Choroid plexus epithelial cell (primary cell): ENCODE measurements at places on chromosomes 16 and 17.

DNA sequence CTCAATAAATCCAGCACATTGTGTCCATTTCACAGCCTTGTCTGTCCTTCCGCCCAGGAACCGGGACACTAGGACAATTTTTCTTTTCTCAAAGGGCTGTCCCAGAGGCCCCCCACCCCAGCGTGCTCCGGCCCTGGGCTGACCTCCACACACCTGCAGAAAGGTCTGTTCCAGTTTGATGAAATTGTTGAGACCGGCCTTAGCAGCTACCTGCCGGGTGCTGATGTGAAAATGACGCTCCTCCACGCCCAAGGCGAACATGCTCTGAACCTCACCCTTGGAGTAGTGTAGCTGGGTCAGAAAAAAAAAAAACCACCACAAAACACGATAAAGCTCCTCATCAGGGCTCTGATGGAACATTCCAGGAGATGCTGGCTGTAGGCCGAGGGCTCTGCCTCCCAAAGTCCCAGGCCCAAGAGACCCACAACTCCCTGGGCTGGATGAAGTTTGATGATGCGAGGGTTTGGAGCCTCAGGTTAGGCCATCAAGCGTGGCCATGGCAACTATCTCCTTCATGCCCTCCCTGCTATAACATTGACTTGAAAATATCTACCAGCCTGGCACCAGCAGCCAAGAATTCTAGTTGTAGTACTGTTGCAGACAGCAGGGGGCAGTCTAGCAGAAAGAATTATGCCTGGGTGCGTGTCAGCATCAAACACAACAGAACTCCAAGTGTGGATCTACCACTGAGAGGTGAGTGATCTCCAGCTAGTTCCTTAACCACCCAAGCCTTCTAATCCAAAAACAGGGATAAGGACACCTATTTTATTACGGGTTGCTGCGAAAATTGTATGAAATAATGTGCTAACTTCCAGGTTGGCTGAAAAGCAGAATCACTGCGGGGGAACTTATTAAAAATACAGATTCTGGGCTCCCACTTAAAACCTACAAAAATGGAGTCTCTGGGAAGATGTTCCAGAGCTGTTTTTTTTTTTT lies 62.1 kb downstream of the RMI2 start:
- peak; percentile 89 for DNase-seq

DNA sequence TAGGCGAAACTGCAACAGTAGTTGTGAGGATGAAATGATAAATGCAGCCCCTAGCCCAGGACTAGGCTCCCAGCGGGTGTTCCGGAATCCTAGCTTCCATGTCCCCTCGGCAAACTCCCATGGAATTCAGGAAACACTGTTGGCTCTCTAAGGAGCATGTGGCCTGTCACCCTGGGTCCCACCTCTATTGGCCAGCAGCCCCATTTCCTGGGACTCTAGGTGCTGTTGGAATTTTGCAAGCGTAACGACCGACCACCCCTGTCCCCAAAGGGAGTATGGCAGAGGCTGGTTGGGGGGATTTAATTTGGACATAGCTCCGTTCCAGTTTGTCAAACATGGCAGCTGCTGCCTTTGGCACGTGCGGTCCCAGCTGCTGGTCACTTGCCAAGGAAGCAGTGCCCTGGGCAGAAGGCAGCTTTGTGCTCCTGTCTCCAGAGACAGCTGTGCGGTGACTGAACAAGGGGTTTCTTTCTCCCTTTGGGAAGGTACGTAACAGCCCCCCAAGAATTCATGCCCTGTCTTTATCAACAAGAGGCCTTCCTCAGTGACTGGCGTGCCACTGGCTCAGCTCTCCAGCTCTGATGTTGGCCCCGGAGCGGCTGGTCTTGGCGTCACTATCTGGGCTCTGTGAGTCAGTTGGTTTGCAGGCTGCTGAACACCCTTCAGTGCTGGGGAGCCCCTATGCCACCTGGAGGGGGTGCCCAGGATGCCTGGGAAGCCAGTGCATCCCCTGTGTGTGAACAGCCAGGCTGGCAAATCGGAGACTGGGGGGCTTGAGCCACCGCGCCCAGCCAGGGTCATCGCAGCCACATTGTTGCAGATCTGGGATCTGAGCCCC lies 235.2 kb upstream of the TNRC6C start:
- no peak for DNase-seq

DNA sequence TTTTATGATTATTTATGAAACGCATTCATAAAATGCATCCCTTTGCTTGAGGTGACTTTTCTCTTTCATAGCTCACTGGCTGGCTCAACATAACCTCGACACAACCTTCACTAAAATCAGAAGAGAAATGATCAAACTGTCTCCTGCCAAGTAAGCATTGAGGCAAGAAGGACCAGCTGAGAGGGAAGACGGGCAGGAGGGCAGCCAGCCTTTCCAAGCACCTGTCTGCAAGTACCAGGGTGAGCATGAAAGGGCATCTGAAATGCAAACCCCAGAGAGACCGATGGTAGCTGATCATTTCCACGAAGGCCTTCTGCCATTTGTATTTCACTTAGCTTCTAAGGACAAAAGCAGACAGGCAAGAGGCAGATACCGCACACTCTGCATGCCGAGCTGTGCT lies 52.1 kb upstream of the RPH3AL start:
- DNase-seq = peak; percentile 5

GRCh38 chr17:77410470-77410869 lies 269.7 kb downstream of the SEC14L1 start:
- DNase-seq = no peak

DNA sequence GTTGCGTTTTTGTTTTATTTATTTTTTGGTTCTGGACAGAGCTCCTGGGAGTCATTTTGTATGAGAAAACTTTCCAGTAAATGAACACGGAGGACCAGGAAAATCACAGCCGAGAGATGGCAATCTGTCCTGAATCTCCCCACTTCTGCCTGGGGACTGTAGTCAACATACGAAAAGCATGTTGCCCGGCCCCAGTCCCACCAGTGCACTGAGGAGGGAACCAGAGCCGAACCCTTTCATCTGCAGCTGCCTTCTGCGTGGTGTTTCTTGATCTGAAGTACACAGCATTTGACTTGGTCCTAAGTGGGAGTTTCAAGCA lies 18.9 kb downstream of the SNX11 start:
- no peak for DNase-seq

- peak; percentile 88 for DNase-seq
Observed at GRCh38 chr17:21511363-21512195, 135.4 kb downstream of the KCNJ12 start.

DNA sequence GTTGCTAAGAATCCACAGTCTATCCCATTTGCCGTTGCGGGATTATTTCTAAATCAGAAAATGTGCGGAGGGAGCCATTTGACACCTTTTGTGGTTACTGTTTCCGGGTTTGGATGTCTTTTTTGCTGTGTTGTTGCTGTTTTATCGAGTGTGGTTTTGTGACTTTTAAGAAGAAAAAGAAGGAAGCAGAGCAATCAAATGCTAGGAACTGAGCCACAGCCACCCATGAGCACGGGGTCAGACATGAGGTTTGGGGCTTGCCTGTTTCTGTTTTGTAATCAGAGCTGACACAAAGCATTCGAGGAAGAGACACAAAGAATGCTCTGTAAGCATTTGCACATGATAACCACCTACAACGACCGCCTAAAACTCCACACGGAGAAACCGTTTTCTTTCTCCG lies 53.1 kb upstream of the CHMP6 start:
- peak; percentile 72 for DNase-seq

DNA sequence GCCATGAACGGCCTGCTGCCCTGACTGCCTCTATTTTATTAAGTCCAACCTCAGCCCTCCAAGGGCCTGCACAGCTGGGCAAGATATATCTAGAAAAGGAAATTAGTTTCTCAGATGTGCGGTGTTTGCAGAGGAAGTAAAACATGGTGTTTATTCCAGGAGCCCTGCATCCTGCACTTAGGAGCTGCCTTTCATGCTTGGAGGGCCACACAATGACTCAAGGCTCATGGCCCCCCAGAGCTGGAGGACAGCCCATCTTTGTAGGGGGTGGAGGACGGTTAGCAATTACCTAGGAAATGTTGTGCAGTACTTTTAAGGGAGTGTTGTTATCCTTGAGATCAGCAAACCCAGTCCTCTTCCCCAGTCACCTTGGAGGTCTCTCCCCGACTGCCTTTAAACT lies 80.5 kb downstream of the COPRS start:
- DNase-seq = no peak

DNA sequence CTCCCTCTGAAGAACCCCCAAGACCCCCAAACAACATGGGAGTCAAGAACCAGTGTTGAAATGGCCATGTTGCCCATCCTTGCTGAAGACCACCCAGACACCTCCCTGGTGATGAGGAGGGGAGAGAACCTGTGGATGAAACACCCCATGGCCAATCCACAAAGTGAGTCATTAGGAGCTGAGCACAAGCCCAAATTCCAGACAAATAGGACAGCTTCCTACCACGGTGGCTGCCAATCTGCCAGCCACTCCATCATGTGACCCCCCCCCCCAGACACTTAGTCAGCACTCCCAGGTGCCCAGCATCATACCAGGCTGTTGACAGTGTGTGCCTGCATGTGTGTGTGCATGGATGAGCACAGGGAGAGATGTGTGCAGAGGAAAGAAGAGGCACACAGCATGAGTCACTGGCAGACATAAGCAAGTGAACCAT lies 26.4 kb upstream of the RPL38 start:
- DNase-seq = peak; percentile 8

DNA sequence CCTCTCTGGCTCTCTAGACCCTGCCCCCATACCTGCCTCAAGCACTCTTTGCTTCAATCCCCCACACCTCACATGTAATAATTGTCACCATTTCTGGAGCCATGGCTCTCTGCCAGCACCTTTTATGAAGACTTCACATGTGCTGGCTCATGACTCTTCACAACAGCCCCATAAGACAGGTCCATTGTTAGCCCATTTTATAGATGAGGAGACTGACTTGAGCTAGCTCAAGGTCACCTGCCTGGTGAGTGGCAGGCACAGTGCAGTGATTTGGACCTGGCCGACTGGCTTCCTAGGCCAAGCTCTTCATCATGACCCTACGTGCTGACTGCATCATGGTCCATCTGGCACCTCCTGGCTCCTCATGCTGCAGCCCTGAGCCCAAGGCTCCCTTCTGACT lies 25.0 kb downstream of the FAM20A start:
- no peak for DNase-seq

DNA sequence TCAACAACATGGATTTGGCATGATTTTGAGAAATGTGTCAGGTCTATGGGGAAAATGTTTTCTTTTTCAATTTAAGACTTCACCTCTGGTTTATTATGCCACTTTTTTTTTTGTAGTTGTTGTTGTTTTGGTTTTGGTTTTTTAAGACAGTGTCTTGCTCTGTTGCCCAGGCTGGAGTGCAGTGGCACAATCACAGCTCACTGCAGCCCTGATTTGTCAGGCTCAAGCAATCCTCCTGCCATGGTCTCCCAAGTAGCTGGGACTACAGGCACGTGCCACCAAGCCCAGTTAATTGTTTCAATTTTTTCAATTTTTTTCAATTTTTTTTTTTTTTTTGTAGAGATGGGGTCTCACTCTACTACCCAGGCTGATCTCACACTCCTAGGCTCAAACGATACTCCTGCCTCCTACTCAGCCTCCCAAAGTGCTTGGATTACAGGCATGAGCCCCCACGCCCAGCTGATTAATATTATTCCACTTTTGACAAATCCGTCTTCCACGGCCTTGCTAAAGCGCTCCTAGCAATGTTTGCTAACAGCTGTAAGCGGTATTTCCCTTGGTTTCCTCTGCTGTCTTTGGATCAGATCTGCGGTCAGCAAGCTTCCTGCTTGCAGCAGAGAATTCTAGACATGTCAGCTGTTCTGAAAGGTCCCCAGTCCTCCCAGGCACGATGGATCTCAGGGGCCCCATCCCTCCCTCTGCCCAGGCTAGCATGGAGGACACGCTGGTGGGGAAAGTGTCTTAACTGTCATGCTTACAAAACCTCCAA lies 7.0 kb upstream of the MILR1 start:
- peak; percentile 92 for DNase-seq

GRCh38 chr17:81961087-81961511 lies at the start of gene NOTUM:
NOTUM (minus strand) TSS chr17:81961187; CDS start chr17:81960909, 278 bp downstream.
- DNase-seq = peak; percentile 30

GRCh38 chr16:49596068-49596467 lies 222.5 kb downstream of the C16orf78 start:
- peak; percentile 70 for DNase-seq

DNA sequence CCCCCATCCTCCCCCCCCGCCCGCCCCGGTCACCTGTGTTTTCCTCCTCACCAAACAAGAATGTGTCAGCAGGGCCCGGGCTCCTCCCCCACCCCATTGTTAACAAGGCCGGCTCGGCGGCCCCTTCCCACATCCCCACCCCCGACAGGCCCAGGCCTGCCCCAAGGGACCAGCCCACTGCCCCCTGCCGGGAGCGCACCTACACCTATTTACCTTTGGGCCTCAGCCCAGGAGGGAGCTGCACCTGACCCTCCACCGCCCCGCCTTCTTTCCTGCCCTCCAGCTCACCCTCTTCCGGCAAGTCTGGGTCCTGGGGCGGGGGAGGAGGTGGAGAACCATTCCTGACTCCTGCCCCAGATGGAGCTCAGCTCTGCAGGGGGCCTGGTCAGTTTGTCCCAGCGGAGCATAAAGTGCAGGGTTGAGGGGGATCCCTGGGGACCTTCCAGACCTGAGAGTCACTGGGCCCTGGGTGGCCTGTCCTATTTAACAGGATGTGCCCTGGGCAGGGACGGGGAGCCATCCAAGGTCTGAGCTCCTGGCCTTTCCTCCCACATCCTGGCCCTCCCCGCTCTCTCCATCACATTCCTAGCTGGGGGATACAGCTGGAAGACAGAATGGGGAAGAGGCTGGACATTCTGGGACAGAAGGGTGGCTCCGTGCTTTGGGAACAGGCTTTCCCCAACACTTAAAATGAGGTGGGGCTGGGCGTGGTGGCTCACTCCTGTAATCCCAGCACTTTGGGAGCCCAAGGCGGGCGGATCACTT lies 8.3 kb downstream of the FOXJ1 start:
- DNase-seq = no peak

GRCh38 chr16:27474921-27475320 lies 72.9 kb downstream of the IL21R start:
- DNase-seq = no peak

DNA sequence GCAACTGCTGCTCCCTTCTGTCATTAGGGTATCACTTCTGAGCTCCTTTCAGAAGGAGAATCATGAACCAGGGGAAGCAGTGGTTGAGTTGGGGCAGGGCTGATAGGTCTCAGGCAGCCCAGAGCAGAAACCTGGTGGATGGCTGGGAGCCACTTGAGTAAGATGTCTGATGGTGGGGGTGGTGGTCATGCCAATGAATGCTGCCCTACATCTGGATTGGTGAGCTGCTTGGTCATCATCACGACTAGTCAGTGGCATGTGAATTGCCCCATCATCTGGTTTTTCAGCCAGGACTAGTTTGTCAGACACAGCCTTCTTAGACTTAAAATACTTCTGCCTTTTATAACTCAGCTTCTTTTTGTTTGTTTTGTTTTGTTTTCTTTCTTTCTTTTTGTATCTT lies 2.6 kb downstream of the GID4 start:
- DNase-seq = peak; percentile 19

DNA sequence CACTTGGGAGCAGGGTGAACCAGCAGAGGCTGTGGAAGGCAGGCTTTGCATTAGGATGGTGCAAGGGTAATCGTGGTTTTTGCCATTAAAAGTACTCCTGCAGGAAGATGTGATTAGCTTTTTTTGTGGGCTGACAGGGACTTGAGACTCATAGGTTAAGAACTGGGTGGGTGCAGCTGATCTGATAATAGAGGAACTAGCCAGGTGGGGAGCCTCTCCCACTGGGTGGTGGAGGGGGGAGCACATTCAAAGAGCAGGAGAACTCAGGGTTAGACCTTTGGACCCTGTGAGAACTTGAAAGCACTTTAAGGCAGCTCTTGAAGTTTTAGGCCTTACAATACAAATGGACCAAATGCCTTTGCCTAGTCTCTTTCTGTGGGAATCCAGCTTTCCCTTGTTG lies 32.4 kb downstream of the CCL4 start:
- DNase-seq = no peak

GRCh38 chr17:27293359-27293897 lies 486 bp upstream of the WSB1 start:
- no peak for DNase-seq
